ENCODE measurements at places on chromosomes 5 and 9.

- no peak for DNase-seq
Observed at GRCh38 chr5:85334-85995, 6.5 kb upstream of the PLEKHG4B start.

DNA sequence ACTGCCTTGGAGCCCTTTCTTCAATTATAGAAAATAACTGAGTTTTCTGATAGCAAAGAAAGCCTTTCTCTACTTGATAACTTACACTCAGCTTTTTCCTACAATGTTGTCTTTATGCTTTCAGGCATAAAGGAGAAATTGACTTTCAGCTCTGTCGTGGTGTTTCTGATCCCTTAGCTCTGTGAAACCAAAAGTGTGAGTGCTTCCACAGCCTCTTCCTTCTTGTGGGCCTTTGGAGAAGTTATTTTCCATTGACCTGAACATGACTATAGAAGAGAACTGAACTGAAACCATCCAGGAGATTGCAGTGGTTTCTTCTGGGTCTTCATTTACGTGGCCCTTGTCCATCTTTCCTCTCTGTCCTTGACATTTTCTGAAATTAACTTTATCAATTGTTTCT is 59.5 kb upstream of the EQTN start:
- no peak for DNase-seq

- DNase-seq = peak; percentile 99
Observed at GRCh38 chr5:172770675-172771438, at the start of gene DUSP1. Gene DUSP1 (minus strand): TSS chr5:172771195. CDS start chr5:172770952, 243 bp downstream.

DNA sequence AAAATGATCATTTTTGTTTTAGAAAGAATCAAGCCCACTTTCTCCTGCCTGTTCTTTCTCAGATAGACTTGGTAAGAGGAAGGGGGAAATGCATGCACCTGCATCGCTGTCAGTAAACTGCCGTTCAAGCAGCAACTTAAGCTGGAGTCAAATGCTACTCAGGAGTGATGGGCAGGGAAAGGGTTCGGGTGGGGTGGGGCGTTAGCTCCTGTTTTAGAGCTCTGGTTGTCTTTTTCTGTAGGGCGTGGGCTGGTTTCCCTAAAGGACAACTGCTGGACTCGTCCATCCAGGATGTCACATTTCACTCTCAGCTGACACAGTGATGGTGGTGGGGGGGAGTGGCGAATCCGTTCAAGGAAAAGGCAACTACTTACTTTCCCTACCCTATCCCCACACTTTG is 75.0 kb downstream of the NDFIP1 start:
- no peak for DNase-seq

- no peak for DNase-seq
Observed at GRCh38 chr9:127714951-127715469, 453 bp downstream of the PTRH1 start.

GRCh38 chr5:138349852-138350562 is 2.5 kb upstream of the KDM3B start:
- no peak for DNase-seq

DNA sequence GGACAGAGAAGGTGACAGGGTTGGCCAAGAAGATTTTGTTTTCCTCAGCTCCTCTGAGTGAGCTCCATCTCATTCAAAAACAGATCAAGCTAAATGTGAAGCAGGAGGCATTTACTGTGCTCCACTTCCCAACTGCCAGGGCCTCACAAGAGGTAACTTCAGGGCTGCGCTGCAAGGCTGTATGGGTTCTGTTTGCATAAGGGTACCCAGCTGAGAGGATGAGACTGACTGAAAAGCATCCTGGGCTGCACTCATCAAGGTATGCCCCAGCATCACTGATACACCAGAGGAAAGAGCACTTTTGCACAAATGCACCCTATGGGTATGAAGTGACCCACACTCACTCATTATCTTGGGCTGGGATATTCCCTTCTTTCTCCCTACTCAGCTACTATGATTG is 316.2 kb upstream of the HAPLN1 start:
- no peak for DNase-seq

DNA sequence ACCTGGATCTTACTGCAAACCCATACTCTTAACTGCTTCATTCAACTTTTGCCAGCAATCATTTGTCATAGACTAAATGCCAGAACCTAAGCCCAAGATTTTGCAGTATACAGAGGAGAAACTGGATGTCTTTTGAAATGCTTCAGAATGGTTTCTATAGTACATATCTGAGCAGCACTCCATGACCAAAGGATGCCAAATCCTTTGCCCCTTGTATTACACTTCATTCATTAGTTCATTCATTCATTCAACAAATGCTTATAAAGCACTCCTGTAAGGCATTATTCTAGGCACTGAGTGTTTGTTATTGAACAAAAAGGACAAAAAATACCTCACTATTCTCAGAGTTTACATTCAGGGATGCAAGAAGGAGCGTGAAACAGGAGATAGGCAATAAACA is 119.9 kb downstream of the SLC1A3 start:
- no peak for DNase-seq

- no peak for DNase-seq
Observed at GRCh38 chr5:150647275-150648251, 7.1 kb downstream of the SYNPO start.

GRCh38 chr5:55540024-55540423 is 5.3 kb upstream of the PLPP1 start:
- DNase-seq = no peak

DNA sequence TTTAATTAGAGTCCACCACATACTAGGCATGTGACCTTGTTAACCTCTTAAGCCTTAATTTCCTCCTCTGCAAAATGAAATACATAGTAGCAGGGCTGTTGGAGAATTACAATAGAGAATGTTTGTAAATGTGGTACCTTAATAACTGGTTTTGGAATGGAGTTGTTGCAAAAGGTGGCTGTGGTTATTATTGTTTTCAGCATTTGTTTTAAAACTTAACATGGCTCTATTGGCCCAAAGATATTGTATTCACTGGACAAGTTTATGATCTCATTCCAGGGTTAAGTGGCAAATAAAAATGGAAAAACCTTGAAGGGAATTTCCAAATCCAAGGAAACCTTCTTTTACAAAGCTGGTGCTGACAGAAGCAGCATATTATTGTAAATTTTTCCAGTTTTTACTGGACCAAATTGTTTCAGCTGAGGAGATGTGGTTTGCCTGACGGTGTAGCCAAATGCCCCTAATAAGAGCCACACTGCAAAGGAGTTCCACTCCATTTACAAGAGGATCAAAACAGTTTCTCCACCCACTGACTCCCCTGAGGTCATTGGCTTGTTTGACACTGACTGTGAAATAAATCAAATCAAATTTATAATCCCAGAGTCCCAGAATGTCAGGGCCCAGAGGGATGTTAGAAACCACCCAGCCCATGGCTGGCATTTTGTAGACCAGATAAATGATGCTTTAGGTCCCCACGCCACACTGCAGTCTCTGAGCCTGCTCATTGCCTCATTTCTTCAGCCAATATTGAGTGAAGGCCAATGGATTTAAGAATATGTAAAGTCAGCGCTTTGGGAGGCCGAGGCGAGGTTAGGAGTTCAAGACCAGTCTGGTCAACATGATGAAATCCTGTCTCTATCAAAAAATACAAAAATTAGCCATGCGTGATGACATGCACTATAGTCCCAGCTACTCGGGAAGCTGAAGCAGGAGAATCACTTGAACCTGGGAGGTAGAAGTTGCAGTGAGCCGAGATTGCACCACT is 45.2 kb downstream of the ADRA1B start:
- DNase-seq = no peak

- DNase-seq = no peak
Observed at GRCh38 chr5:27598576-27598975, 560.2 kb upstream of the CDH9 start.

DNA sequence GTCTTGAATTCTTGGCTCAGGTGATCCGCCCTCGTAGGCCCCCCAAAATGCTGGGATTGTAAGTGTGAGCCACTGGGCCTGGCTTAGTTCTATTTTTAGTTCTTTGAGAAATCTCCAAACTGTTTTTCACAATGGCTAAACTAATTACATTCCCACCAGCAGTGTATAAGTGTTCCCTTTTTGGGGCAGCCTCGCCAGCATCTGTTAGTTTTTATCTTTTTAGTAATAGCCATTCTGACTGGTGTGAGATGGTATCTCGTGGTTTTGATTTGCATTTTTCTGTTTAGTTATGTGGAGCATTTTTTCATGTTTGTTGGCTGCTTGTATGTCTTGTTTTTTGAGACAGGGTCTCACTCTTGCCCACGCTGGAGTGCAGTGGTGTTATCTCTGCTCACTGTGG is 28.2 kb downstream of the CNOT6 start:
- DNase-seq = no peak

DNA sequence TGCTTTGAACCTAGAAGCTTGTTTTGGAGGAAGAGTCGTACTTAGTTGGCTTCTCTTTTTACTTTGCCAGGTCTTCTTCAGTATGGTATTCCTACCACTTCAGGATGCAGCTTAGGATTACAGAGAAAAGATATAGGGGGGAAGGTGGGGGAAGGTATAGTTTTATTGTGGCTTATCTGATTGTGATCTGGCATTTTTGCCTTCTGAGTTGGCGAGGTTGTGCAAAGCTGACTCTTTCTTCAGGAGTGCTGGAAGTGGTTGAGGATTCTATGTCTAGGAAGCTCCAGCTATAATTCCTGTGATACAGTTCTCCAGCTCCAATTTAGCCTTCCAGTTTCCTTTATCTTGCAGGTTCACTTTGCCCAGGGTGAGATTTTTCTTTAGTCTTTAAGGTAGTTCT is 7.0 kb downstream of the CDC42SE2 start:
- DNase-seq = no peak

DNA sequence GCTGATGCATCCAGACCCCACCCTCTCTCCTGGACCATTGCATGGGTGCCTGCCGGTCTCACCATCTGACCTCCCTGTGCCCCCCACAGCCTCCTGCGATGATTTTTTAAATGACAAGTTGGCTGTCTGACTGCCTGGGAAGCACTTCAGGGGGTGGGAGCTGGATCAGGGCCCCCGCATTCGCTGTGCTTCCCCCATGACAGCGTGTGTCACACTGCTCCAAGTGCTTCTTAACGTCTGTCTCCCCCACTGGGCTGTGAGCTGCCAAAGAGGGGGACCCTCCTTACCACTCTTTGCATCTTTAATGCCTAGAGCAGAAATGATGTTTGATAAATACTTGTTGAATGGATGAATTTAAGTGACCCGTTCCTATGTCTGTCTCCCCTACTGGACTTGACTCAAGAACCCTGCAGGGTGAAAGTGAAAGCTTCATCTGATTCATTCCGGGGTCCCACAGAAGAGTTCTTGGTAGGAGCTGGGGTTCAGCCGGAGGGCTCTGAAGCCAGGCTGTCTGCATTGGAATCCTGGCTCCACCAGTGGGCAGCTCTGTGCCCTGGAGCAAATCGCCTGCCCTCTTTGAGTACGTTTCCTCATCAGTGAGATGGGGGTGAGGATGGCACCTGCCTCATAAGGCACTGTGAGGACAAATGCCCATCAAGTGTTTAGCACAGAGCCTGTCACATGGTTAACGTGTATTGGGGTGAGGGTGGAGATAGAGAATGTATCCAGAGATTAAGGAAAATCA is 7.6 kb upstream of the EGR1 start:
- no peak for DNase-seq

GRCh38 chr9:98864281-98865174 is 57.1 kb downstream of the GALNT12 start:
- DNase-seq = no peak

- no peak for DNase-seq
Observed at GRCh38 chr9:124593651-124594058, 86.5 kb upstream of the NR5A1 start.

DNA sequence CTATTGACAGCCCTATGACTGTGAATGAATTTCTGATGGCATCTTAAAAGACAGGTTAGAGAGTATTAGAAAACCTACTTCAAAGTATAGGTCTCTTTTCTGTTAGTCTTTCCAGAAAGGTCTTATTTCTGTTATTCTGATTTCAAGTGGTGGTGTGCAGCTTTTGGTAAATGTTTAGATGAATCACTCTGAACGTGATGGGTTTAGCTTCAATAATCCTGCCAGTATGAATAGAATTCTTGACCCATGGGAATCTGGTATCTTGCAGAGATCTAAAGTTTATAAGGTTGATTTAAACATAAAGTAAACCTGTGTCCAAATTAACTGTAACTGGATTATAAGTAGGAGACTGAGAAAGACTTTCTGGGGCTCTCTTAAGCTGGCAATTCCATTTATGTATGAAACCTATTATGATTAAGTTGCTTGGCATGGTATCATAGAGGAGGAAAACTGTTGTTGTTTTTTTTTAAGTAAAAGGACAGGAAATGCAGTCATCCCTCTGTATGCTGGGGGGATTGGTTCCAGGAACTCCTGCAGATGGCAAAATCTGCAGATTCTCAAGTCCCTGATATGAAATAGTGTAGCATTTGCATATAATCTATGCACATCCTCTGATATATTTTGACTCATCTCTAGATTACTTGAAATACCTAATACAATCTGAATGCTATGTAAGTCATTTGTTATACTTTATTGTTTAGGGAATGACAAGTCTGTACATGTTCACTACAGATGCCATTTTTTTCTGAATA is 77.0 kb upstream of the ADAMTS19 start:
- no peak for DNase-seq

- no peak for DNase-seq
Observed at GRCh38 chr5:69444127-69444754, 29.3 kb downstream of the MARVELD2 start.

GRCh38 chr9:125378778-125379177 is 117.2 kb downstream of the GAPVD1 start:
- DNase-seq = no peak

DNA sequence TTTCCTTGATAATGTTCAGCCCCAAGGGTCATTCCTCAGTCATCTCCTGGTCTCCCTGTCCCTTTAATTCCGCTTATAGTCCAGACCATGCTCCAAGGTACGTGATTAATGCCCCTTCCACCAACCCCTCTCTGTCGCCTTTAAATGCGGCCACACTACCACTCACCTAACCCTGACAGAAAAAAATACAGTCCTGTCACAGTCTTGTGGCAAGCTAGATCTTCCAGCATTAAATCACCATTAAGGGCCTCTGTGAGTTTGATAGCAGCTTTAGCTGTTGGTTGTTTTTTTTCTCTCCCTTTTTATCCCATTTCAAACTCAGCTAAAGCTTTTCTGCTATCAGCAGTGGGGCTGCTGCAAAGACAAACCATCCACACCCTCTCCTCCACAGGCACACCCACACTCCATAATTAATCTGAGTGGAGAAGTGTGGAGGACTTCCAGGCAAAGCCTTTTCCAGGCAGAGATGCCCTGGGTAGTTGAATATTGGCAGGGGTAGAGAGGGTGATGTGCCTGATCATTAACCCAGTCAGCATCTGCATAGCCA is 522.7 kb upstream of the CLINT1 start:
- DNase-seq = no peak

DNA sequence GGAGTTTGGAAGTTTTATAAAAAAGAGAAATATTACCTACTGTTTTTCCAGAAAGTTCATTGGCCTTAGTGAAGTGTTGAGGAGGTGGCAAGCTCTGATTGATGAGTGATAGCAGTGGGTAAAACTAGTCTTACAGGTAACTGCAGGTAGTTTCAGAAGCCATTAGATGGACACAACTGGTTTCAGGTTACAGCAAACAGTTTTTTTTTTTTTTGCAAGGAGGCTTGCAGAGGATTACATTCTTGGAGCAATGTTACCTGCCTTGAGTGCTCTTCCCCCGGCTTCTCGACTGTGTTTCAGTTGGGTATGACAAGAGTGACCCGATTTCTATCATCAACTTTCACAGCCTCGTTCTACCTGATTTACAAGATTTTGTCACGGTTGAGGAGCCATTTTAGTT is 333.4 kb downstream of the YTHDC2 start:
- no peak for DNase-seq

- DNase-seq = no peak
Observed at GRCh38 chr9:2126331-2126803, 111.2 kb downstream of the SMARCA2 start.
